ENCODE measurements at places on chromosomes 3 and 15.

GRCh38 chr15:66065325-66065724 is 188.2 kb downstream of the MEGF11 start:
- DNase-seq, result no peak

DNA sequence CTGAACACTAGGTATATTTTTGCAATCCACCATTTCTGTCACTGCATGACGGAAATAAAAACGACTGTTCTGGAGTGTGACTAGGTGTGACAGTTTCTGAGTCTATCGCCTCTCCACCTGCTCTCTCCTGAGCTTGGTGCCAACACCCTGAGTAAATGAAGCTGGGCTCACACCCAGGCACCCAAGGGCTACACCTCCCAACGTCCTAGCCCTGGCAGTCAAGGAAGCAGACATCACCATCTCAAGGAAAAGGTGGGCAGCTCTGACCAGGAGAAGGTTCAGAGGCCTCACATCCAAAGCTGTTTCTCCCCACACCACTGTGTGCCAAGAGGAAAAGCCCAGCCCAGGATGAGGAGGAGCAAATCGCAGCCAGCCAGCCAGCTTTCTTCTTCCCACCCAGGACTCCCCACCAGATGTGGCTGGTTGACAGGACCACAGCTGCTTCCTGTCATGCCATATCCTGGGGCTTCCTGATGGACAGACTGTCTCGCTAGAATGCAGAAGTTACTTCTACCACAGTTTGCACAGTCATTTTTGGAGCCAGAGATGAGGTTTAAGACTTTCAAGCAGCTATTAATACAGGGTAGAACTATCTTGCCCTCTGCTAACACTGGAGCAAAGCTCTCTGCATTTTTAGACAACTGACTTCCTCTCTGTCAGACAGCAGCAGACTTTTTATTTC is 3.3 kb downstream of the SCAMP2 start:
- no peak for DNase-seq

- DNase-seq, result no peak
Observed at GRCh38 chr3:52315977-52316764, at the start of gene DNAH1. Gene DNAH1, plus strand, starts transcription at chr3:52316319. Its CDS starts 6,124 bp downstream, at chr3:52322443.

- no peak for DNase-seq
Observed at GRCh38 chr3:123610331-123610730, 25.5 kb upstream of the HACD2 start.

GRCh38 chr3:11204697-11205348 is 50.5 kb downstream of the HRH1 start:
- DNase-seq, result no peak

GRCh38 chr15:31400222-31400927 is 73.7 kb downstream of the KLF13 start:
- DNase-seq, result no peak

GRCh38 chr3:100936931-100937330 is 56.3 kb downstream of the ABI3BP start:
- no peak for DNase-seq

GRCh38 chr3:10524270-10524669 is 18.9 kb upstream of the ATP2B2 start:
- DNase-seq, result no peak

GRCh38 chr15:74964794-74965193 is 8.2 kb upstream of the RPP25 start:
- DNase-seq, result no peak

- DNase-seq, result no peak
Observed at GRCh38 chr3:16663854-16664712, 58.9 kb upstream of the DAZL start.

- DNase-seq, result no peak
Observed at GRCh38 chr3:197363553-197364409, 65.4 kb upstream of the DLG1 start.

All from stimulated activated CD4-positive, alpha-beta T cell treated with anti-CD3 and anti-CD28 coated beads, TNF-alpha, amount 100 ng/mL, for 1 hour (primary cell).